Fibroblast of upper back skin (primary cell): ENCODE measurements at places on chromosomes 2 and 18.

DNA sequence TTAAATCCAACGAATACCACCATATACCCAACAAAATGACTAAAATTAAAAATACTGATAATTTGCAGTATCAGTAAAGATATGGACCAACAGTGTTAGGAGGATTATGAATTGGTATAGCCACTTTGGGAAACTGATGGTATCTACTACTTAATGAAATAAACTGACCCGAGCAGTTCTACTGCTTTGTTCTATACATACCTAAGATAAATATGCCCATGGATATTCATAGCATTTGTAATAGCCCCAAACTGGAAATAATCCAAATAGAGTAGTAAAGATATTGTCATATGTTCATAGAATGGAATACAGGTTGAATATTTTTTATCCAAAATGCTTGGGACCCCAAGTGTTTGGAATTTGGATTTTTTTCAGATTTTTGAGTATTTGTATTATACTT is 20.7 kb downstream of the PPP1CB start:
- DNase-seq: no peak

DNA sequence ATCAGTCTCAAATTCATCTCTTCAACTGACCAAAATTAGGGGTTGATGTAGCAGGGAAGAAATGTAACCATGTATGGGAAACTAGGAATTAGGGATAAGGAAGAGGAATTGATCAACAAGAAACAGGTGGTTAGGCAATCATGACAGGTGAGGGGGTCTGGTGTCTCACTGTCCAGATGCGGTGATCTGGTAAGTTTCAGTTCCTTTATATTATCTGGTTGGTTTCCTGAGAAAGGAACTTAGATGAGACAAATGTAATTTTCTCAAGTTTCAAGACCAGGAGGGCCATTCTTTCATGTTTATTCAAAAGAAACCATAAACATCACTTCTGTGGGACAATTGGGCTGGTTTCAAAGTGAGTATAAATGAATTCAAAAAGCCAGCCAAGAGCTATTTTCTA is 306.2 kb upstream of the KCNJ3 start:
- DNase-seq: no peak

GRCh38 chr2:85661139-85661858 is 6.7 kb downstream of the SFTPB start:
- no peak for DNase-seq

DNA sequence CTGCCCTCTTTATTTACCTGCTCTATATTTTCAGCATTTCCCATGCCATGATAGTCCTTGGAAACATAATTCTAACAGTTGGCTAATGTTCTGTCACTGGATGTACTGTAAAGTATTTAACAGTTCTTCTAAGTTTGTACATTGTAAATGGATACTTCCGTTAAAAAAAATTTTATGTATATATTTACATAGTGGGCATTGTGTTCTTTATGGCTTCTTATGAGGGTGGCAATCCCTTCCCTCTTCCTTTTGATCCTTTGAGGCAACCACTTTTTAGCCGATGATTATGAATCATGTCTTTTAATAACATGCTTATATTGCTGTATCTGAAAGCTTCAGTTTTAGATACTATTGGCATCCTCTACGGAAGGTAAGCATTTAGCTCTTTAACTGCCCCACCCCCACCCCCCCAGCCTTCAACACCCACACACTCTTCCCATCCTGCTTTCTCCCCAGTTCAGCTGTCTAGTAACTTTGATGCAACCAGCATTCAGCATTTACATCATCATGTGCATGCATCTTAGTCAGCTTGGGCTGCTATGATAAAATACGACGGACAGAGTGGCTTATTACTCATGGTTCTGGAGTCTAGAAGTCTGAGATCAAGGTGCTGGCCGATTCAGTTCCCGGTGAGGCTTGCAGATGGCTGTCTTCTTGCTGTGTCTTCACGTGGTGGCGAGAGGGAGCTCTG is 21.0 kb upstream of the EDAR start:
- peak; percentile 51 for DNase-seq

DNA sequence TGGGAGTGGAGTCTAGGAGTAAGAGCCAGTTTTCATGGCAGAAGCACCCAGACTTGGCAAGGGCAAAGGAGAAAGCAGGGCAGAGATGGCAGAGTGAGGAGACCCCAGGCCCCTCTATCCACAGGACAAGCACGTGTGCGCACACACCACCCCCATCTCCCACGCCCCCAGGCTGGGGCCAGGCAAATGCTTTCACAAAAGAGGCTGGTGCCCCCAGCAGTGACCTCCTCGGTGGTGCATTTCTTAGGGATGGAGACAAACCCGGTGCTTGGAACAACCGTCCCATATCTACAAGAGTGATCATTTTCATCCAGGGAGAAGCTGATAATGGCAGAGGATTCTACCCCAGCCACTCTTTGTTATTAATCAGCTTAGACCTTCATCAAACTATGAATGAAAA is 62.0 kb downstream of the KCNF1 start:
- no peak for DNase-seq

- DNase-seq: no peak
Measured at GRCh38 chr2:136770384-136770783, 5.0 kb downstream of the THSD7B start.

GRCh38 chr2:40814616-40815015 is 362.7 kb upstream of the SLC8A1 start:
- DNase-seq: no peak

- no peak for DNase-seq
Measured at GRCh38 chr2:97671526-97671925, 2.0 kb downstream of the C2orf92 start.

GRCh38 chr2:206086716-206087350 is 859 bp upstream of the INO80D start:
- DNase-seq: peak; percentile 10
